ENCODE measurements at places on chromosomes 3 and 15. TPM values are rescaled to one million over a fixed set of nuclear protein-coding genes. Genes with fewer than 3 reads are reported as not detected.

GRCh38 chr3:78481050-78481449 is 1286.7 kb downstream of the ROBO1 start:
- no peak for ATAC-seq

- ATAC-seq: no peak
These were observed 1.0 kb downstream of the SNX1 start for GRCh38 chr15:64096668-64097384.

The MON1A gene
- total RNA-seq: 15.8 TPM

DNA sequence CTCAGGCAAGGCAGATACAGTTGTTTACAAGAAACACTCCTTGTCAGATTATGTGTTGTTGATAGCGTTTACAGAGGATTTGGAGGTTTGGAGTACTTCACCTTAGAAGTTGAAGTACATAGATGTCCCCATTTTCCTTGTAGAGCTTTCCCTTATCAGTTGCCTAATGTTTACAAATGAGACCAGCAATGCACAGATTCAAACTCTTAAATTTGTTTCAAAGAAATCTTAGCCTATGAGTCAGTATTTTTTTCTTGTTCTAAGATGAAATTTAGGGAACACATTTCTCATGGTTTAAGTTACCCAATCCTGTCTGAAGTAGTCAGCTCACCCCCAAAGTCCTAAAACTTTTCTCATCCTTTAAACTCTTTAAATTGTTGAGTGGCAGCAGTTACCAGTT is 6.3 kb upstream of the EIF5A2 start:
- no peak for ATAC-seq

The CCDC51 gene
- total RNA-seq: 15.5 TPM

DNA sequence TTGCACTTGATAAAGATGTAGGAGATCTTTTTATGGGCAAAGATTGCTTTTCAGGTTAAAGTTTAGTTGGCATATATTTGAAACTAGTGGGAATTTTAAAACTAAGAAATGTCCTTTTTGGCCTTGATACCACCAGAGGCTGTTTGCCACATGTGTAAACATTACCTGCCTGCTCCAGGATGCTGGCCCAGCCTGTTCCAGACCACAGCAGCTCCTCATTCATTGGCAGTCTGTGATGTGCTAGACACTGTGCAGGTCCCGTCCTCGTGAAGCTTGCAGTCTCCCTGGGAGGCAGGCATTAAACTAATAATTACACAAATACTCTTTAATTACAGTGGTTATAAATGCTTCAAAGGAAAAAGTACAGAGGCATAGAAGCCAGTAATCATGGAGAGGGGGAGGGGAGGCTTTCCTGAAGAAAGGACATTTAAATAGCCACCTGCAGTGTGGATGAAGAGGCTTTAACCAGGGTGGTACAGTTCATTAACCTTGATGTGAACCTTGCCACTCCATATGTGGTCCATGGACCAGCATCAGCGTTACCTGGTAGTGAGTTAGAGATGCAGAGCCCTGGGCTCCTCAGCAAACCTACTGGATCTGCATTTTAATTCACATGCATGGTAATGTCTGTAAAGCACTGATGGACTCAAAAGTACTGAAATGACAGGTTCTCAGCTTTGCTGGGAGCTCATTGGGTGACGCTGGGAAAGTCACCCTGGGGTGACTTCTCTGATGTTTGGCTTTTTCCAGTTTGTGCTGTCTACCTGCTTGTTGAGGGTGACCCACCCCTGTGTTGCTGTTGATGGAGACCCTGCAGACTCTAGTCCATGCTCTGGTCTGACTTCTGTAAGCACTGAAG is 5.3 kb downstream of the ZNF710 start:
- peak; percentile 37 for ATAC-seq

The ESYT3 gene
- 0.09 TPM for total RNA-seq

DNA sequence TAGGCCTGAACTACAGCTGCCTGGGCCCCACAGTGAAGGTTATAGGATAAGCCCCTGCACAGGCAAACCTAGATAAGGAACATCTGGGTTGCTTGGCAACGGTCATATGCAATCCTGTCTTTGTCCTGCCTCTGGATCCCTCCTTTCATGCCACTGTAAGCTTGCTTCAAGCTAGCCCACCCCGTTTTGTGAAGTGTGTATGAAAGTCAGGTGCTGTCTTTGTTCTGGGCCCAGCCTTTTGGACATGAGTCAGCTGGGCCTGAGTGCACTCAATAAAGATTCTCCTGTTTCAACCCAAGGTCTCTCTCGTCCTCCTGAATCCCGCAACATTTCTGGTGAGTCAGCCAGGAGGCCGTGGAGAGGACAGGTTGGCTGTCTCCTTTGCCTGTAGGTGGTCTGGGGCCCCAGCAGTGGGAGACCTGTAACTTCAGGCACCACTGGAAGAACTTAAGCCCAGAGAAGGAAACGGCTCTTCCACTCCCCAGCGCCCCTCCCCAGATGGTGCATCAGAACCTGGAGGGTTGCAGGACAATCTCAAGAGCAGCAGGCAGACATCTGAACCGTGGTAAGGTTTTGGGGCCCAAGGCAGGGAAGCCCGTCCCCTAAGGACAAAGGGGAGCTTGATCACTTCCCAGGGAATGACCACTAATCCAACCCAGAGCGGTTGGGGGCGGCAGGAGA is 8.3 kb upstream of the SLC9C1 start:
- no peak for ATAC-seq

GRCh38 chr3:69660631-69661030 is 78.6 kb upstream of the MITF start:
- no peak for ATAC-seq

DNA sequence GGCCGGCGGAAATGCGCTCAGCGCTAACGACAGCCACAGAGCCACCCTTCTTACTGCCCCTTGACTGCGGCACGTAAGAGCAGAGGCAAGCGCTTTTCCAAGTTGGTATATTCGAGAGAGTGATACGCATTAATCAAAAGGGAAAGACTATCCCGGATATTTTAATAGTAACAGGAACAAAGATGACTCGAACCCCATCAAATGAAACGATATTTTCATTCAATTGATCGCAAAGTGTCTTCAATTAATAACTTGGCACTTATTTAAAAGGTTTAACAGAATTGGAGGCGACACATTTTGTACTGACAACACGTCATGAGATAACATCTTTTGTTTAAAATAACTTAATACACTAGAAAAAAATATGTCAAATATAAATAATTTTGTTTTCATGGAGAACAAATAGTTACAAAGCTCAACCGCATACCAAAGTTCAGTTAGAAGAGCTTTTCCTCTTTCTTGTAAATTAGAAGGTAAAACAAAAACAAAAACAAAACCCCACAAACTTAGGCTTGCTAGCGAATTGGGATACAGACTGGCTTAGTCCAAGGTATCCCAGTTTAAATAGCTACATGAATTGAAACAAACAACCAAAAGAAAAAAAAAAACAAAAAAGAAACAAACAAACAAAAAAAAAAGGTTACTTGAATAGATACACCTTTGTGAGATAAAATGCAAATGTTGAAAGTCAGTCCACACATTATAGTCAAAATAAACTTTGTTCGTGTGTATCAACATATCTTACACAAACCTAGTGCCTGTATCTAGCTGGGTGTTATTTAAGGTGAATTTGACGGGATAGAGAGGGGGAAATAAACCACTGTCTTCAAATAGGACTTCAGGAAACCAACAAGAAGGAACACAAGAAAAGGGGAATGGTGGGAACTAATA is 10.2 kb downstream of the SHOX2 start:
- ATAC-seq: no peak

- no peak for ATAC-seq
These were observed 299.0 kb downstream of the NR2F2 start for GRCh38 chr15:96629511-96629910.

- no peak for ATAC-seq
These were observed 39.9 kb upstream of the PIAS1 start for GRCh38 chr15:68014219-68014618.

GRCh38 chr3:54954022-54954421 is 26.2 kb upstream of the LRTM1 start:
- ATAC-seq: no peak

- ATAC-seq: no peak
These were observed 19.9 kb downstream of the RPLP1 start for GRCh38 chr15:69472562-69472961.

The FSIP1 gene
- total RNA-seq: 0.32 TPM

DNA sequence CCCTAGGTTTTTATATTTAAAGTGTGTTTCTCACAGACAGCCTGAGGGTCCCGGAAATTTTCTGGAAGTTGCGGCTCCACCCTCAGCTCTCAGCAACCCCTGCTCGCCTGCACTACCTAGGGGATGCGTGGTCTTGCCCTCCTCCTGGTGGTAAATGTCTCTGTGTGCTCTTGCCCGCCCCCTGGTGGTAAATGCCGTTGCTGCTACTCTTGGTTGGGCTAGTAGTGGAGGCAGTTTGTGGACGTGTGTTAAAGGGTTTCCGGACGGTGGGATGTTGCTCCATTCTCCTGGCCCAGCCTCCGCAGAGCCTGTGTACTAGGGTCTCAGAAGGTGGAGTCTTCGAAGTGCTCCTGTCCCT is 27.4 kb downstream of the STOML1 start:
- peak; percentile 73 for ATAC-seq

DNA sequence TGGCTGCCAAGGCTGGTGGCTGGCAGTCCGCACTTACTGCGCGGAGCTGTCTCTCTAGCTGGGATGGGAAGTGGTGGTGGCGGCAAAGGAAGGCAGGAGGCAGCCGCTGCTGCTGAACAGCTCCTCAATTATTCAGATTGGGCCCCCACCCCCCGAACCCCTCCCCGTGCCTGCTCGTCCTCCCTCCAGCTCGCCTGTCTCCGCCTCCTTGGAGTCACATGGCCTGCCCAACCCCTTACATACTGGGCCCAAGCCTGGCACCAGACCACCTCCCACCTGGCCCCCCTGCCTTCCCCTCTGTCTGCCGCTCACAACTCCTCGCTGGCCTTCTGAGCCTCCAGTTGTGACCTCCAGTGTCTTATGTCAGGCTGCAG is at the start of gene SLC7A14:
Gene SLC7A14, minus strand, starts transcription at position 139 of the 374 bp plus-strand sequence. CDS start 59,139 bp downstream, outside the sequence.
- ATAC-seq: no peak

The SAMD7 gene
- not detected for total RNA-seq

GRCh38 chr15:47932951-47933641 is 187.7 kb upstream of the SLC24A5 start:
- no peak for ATAC-seq

The CERS3 gene
- total RNA-seq: 1.0 TPM

DNA sequence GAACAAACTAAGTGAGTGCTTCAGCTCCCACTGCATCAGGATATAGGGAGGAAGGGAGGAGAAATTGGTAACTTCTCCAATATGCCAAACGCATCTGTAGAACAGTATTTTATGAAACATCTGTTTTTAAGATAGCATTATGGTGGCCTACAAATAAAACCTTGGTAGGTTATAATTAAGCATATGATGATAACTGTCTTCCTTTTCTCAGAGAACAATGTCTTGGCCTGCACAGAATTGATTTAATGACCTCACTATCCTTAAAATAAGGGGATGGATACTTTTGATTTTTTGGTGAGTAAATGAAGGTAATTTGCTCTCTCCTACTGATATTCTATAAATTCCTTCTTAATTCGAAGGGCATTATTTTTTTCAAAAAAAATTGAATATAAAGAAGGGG is 451.5 kb upstream of the TGFBR2 start:
- no peak for ATAC-seq

DNA sequence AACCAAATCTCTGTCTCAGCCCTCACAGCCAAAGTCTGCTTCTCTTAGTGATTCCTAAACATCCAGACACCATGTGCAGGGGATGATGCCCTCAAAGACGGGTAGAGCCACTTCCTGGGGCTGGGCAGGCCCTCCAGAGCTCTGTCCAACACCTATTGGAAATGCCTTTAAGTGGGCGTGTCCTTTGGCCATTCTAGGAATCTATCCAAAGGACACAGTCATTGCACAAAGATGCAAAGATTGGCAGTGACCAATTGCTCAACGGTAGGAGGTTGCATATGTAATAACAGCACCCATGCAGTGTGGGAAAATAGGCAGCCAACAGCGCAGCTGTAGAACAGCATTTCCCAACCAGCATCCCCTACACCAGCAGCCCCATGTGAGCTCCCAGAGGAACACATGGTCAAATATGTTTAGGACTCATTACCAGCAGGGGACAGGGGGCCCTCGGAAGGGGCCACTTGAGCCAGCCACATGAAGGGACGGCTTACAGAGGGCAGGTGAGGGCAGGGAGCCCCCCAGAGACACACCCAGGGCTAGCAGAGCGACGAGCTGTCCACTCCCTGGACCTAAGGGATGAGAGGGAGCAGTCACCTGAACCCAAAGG is 142.8 kb upstream of the IQSEC1 start:
- no peak for ATAC-seq

- no peak for ATAC-seq
These were observed 11.6 kb upstream of the PLSCR4 start for GRCh38 chr3:146262371-146263110.

The GP9 gene
- total RNA-seq: not detected

The HIGD2B gene
- 0.32 TPM for total RNA-seq

GRCh38 chr3:17340693-17341092 is 401.7 kb downstream of the TBC1D5 start:
- no peak for ATAC-seq

GRCh38 chr3:150385296-150386242 is 22.5 kb upstream of the TSC22D2 start:
- ATAC-seq: peak; percentile 36

GRCh38 chr3:72721683-72722381 is 126.4 kb downstream of the SHQ1 start:
- no peak for ATAC-seq

GRCh38 chr3:132351222-132351806 is 34.1 kb downstream of the ACP3 start:
- peak; percentile 76 for ATAC-seq

DNA sequence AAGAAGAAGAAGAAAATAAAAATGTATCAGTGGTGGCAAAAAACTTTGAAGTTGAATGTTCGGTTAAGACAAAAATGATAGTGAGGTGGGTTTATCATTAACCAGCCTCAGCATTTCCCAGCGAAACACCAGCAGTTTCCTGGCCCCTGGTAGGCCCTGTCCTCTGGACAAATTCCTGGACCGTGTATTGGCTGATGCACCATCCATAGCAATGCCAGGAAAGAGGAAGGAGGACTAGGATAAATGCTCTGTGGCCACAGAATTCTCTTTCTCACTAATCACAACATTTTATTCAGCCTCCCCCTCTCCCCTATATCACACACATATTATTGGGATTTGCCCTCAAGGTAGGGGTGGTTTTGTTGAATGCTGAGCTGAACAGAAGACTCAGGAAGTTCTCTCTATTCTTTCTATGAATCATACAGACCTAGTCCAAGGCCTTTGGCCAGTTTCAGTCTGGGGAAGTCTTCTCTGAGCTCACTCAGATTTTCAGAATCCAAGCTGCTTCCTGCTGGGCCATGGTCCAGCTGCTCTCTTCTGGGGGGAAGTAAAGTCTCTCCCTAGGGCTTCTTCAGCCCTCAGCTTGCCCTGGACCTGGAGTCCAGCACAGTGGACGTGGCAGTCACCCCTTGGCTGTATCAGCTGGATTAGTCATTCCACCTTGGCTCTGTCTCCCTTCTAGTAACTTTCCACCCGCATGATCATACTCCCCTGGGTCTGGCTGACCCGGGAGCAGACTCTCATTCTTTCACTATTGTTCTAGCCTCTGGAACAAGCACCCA is 27.6 kb downstream of the SLC28A1 start:
- ATAC-seq: peak; percentile 31

GRCh38 chr15:45637141-45637540 is 2.3 kb downstream of the SQOR start:
- ATAC-seq: peak; percentile 27

All from activated T-helper 17 cell treated with anti-CD3 and anti-CD28 coated beads, Interleukin-2, amount 50 U/mL, for 72 hours (primary cell).